Stimulated activated CD8-positive, alpha-beta memory T cell treated with anti-CD3 and anti-CD28 coated beads, Interleukin-15, amount 100 ng/mL, for 4 hours (primary cell): ENCODE measurements at places on chromosomes 7 and 10.

GRCh38 chr7:41912426-41912825 lies 209.5 kb upstream of the INHBA start:
- DNase-seq: no peak

DNA sequence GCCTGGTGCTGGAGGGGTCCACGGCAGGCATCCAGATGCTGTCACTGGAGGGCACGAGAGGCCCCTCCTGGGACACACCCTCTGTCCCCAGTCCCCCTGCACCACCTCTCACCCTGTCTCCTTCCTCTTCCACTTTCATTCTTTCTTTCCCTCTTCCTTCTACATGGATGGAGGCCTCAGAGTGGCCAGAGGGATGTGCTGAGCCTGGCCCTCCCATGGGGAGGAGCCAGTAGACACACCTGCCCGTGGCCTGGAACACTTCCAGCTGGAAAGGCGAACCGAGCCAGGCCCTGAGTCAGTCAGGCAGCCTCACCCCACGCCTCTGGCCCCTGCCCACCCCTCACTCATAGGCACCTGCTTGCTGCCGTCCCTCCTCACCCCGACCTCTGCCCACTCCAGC lies 55.9 kb upstream of the MXI1 start:
- no peak for DNase-seq

DNA sequence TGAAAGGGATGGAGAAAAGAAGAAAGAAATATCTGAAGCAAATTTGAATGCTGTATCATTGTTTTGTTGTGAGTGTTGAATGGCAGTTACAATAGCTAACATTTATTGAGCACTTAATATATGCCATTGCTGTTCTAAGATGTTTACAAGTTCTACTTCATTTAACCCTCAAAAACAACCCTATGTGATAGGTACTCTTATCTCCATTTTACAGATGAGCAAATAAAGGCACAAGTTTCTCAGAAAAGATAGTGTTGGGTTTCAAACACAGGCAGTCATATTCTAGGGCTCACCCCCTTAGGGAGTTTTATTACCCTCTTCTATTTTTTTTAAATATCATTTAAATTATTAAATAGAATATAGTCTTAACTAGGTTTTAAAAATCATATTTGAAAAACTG lies 8.3 kb upstream of the ELAPOR2 start:
- no peak for DNase-seq

DNA sequence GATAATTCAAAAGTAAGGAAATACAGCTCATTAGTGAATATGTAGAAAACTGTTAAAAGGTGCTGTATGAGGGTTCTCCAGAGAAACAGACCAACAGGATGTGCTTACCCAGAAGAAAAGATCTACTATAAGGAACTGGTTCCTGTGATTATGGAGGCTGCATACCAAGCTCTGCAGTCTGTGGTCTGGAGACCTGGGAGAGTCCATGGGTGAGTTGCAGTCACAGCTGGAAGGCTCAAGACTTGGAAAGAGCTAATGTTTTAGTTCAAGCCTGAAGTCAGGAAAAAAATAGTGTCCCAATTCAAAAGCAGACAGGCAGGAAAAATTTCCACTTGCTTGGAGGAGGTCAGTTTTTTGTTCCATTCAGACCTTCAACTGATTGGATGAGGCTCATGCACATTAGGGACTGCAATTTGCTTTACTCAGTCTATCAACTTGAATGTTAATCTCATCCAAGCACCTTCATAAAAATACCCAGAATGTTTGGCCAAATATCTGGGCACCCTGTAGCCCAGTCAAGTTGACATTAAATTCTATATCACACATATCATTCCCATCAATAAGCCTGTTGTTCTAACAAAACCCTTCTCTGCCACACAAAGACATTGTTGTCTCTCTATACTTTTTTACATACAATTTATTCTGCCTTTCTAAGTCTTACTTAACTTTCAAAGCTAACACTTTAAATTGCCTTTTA lies 197.9 kb upstream of the KLF6 start:
- DNase-seq: no peak

DNA sequence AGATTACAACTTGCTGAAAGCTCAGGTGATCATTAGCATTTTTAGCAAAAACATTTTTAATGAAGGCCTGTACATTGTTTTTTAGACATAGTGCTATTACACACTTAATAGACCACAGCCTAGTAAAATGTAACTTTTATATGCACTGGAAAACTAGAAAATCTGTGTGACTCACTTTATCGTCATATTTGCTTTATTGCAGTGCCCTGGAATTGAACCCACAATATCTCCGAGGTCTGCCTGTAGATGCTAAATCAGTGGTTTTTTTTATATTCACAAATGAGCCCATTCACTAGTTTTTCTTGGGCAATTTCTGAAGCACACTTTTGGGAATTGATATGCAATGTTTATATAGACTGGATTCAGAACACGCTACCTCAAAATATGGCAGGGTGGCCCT lies 105.1 kb downstream of the PTPRN2 start:
- no peak for DNase-seq

GRCh38 chr7:106421181-106421762 lies 136.5 kb upstream of the NAMPT start:
- no peak for DNase-seq

GRCh38 chr10:15842556-15843169 lies 17.6 kb downstream of the MINDY3 start:
- DNase-seq: no peak

DNA sequence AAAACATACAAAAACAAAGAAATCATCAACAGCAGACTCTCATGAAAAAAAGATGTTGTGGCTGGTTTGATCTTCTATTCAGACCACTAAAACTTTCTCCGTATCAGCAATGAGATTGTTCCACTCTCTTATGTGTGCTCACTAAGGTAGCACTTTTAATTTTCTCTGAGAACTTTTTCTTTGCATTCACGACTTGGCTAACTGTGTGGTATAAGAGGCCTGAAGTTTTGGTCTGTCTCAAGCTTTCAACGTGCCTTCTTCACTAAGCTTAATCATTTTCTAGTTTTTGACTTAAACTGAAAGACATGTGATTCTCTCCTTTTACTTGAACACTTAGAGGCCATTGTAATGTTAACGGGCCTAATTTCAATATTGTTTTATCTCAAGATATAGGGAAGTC lies 1231.6 kb downstream of the SORCS3 start:
- no peak for DNase-seq

DNA sequence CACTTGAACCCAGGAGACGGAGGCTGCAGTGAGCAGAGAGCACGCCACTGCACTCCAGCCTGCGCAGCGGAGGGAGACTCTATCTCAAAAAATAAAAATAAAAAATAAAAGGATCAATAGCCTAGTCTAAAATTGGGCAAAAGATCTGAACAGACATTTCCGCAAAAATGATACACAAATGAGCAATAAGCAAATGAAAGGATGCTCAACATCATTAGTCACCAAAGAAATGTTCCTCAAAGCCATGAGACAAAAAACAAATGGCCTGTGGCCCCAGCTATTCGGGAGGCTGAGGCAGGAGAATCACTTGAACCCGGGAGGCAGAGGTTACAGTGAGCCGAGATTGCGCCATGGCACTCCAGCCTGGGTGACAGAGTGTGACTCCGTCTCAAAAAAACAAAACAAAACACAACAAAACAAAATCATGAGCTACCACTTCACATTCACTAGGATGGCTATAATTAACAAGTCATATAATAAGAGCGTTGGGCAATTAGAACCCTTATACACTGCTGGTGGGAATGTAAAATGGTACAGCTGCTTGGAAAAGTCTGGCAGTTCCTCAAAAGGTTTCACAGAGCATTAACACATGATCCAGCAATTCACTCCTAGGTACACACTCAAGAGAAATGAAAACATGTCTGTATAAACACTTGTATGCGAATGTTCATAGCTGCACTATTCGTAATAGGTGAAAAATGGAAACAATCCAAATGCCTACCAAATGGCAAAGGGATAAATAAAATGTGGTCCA lies 3.1 kb downstream of the DAGLB start:
- DNase-seq: no peak

- DNase-seq: no peak
Measured at GRCh38 chr7:124369310-124369709, 336.4 kb upstream of the TMEM229A start.

- no peak for DNase-seq
Measured at GRCh38 chr10:51257511-51258248, 183.4 kb downstream of the PRKG1 start.

DNA sequence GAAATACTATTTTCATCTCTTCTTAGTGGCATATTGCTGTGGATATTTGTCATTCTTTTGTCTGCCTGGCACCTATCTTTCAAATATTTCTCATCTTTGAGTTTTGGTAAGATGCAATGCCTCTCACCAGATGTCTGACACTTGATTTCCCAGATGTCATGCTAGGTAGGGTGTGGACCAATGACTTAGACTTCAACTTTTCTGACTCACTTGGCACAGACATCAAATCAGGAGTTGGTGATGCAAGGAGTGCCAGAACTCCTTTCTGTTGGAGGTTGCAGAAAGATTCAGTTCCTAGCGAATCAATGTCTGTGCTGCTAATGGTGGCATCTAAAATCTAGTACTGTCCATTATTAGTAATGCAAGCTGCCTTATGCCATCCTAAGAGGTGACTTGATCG lies 216.9 kb upstream of the FERD3L start:
- DNase-seq: no peak

GRCh38 chr7:30168835-30169573 lies 34.2 kb downstream of the MTURN start:
- DNase-seq: no peak

GRCh38 chr7:54397836-54398612 lies 144.2 kb upstream of the VSTM2A start:
- no peak for DNase-seq

- no peak for DNase-seq
Measured at GRCh38 chr10:27620430-27621397, 116.6 kb downstream of the RAB18 start.

GRCh38 chr7:120838281-120838682 lies 19.7 kb downstream of the TSPAN12 start:
- DNase-seq: no peak

DNA sequence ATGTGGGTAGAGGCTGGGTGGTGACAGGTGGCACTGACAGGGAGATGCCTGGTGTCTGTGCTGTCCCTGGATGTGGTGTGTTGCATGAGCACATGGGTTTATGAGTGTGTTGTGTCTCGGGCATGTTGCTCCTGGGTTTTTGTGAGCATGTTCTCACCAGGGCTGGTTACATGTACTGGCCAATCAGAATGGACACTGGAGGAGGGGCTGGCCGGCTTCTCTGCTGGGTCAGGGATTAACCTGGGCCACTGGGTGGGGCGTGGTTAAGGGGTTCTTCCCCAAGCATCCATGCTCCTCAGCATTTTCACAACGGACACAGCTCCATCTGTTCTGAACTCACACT lies 20.8 kb upstream of the VOPP1 start:
- DNase-seq: no peak

DNA sequence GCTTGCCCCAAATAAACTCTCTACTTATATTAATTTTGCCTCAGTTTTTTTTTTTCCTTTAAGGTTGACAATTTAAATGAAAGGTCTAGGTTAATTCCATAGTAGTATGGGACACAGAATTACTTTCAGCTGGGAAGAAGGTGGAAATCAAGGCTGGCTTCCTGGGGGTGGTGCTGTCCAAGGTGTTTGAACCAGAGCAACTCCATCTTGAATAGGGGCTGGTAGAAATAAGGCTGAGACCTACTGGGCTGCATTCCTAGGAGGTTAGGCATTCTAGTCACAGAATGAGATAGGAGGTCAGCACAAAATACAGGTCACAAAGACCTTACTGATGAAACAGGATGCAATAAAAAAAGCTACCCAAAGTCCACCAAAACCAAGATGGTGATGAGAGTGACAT lies 1190.8 kb upstream of the AUTS2 start:
- DNase-seq: no peak

GRCh38 chr7:34718867-34719266 lies 60.8 kb downstream of the NPSR1 start:
- DNase-seq: no peak

- no peak for DNase-seq
Measured at GRCh38 chr7:52838981-52839411, 196.4 kb upstream of the POM121L12 start.

DNA sequence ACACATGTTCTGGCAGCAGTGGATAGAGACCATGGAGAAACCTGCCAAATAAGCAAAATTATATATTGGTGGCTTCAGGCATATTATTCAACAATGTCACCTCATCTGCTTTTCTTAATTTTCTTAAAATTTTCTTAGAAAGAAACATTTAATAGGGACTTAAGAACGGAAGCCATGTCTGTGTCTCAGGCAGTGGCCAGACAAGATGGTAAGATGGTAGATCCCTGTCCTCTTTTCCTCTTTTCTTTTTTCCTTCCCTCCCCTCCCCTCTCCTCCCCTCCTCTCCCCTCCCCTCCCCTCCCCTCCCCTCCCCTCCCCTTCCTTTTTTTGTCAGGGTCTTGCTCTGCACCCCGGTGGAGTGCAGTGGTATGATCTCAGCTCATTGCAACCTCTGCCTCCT lies 24.2 kb upstream of the ICA1 start:
- DNase-seq: no peak

DNA sequence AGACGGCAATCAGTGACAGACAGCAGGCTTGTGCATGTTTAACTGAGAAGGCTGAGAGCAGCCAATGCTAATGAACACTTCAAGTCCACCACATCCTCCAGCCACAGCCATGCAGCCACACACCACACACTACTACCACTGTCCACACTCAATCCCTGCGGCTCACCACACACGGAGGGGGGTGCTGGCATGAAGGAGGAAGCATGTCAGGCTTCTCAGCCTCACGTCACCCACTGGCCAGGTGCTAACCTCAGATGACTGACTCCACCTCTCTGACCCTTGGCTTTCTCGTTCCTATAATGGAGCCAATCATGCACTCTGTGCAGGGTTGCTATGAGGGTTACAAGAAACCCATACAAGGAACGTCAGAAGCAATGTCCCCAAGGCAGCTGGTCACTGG lies 165.4 kb upstream of the RNF32 start:
- no peak for DNase-seq
